ENCODE measurements at places on chromosomes 5 and 9.

DNA sequence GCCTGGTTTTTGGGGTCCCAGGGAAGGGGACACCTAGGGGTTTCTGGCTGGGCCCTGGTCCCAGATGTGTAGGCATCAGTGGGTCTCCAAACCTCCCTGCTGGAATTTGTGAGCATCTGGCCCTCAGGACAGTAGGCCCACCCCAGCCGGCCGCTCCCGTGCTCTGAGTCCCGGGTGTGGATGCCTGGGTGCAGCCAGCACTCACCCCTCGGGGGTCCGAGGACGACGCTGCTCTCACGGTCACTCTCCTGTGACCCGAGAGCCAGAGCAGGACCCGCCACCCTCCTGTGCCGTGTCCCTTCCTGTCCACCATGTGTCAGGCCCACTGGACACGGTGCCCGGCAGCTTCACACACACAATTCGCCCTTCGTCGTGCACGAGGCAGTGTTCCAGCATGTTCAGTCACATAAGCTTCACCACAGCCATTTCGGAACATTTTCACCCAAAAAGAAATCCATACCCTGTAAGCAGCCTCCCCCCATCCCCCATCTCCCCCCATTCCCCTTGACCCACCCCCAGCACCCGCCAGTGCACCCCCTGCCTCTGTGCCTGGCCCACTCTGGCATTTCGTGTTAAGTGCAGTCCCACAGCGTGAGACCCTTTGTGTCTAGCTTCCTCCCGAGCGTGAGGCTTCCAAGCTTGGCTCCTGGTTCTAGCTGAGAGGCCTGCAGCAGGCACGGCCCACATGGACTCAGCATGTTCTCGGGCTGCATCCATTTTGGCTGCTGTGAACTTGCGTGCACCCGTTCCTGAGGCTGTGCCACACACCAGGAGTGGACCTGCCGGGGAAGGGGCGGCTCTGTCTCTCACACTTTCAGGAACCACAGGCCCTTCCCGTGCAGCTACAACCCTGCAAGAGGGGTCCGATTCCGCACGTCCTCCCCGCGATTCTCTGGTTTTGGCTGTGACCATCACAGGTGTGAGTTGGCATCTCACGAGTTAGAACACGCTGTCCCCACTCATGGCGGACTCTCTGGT lies 40.5 kb downstream of the NKD2 start:
- DNase-seq = no peak

DNA sequence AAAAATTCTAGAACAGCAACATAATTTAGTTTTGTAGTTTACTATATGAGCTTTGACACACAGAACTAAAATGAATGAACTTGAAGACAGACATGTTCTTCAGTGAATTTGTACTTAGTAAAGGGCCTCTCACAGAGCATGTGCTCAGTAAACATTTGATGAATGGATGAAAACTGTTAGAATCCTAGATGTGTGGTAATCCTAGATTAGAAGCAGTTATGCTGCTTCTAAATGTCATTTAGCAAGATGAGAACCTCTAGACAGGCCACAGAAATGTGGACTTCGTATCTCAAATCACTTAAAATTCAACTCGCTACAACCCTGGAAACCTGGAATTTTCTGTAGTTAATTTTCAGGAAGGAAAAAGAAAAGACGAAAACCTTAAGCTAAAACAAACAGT lies 8.5 kb downstream of the GOLPH3 start:
- no peak for DNase-seq

DNA sequence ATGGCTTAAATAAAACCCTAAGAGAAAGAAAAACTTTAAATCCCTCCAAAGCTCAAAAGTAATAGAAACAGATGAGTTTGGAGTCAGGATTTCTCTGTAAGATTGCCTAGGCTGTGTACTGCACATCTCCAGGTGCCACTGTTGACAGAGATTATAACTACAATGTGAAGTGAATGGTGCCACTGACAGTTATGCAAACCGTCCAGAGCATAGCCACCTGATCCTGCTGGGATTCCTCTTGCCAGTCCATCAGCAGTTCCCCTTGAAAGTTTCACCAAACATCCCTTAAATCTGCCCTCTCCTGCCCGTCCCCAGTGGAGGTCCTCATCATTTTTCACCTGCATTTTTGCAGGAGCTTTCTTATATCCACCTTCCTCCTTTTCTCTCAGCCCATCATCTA lies 42.5 kb downstream of the FXN start:
- DNase-seq = no peak

GRCh38 chr5:154141745-154142221 lies 48.8 kb upstream of the GALNT10 start:
- no peak for DNase-seq

DNA sequence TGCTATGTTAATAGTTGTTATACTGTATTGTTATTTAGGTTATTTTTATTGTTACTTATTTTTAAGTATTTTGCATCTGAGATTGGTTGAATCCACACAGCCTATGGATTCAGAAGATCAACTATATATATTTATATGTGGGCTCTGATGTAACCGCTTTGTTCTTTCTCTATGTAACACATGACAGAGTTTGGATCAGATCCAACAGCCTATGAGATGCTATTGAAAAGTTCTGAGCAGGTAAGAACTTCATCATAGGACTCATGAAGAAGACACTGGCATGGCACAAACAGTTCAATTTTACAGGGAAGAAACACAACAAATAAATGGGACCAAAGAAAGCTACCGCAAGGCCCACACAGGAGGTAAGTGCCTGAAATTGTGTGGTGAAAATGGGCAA lies 93.4 kb downstream of the GNAQ start:
- DNase-seq = no peak

GRCh38 chr9:135698767-135699166 lies 514 bp downstream of the SOHLH1 start:
- no peak for DNase-seq

DNA sequence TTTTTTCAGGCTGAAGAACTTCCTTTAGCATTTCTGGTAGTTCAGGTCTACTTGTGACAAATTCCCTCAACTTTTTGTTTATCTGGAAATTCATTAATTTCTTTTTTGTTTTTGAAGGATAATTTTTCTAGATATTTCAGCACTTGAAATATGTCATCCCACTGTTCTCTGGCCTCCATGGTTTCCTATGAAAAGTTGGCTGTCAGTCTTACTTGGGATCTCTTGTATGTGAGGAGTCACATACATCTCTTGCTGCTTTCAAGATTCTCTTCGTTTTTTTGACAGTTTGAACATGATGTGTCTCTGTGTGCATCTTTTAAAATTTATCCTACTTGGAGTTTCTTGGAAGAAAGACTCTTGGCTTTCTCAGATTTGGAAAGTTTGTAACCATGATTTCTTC lies 79.5 kb downstream of the RIC1 start:
- DNase-seq = no peak

- DNase-seq = no peak
Measured at GRCh38 chr5:1392801-1393565, 48.1 kb upstream of the CLPTM1L start.

DNA sequence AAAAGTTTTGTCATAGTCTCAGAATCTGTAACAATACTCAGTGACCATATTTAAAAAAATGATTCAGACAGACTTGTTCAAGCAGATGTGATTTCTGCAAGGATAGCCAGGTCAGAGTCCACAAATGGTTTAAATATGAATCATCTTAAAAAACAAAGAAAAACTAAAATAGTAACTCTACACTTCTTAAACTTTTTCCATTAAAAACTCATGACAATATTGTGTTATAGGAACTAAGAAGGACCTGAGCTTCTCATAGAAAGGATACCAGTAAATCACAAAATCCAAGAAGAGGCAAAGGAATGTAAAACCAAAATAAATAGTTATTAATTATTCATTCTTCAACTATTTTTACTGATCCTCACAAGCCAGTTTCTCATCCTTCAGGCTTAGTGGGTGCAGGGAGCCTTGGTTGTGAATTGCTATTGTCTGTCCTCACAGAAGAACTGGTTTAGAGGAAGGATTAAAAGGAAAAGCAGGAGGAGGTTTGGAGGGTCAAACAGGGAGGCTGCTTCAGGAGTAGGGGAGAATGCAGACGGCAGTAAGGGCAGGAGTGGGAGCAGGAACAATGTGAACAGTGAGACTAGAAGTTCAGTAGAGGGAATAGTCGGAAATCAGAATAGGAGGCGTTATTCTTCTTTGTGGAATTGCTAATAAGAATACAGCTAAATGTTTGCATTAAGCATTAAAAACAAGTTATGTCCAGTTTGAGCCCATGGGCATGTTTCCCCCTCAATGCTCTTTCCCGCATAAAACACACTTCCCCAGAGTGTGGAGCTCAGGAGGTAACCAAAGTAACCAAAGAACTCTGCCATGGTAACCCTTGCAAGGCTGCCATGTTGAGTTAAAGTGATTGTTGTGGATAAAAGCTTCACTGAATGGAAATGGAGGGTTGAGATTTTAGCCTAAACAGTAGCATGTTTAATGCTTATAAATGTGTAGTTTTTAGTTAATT lies 110.7 kb downstream of the CCDC192 start:
- DNase-seq = no peak

DNA sequence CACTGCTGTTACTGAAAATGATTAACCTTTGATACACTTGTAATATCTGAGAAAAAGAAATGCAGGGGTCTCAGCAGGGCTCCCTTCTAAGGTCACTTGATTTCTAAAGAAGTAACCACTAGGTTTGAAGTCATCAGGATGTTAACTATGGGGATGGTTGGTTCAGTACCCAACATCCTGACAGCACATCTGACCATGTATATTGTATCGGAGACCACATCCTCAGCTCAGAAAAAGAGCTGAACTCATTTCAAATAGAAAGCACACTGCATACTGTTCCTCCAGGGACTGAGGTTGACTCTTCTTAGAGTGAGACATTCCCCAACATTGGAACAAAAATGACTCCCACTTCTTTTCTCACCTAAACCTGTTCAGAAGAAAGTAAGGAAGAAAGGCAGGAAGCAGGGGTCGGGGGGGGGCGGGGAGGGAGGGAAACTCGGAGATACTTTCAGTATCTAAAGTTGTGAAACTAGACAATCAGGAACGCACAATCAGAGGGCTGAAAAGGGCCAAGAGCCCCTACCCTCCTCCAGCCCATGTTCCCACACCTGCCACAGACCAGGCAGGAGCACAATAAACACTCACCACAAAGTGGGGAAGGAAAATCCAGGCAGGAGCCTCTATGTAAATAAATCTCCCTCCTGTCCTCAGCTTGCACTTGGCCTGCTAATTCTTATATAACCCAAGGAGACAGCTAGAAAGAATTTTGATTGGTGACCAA lies 730 bp upstream of the GZMA start:
- peak; percentile 41 for DNase-seq

- DNase-seq = no peak
Measured at GRCh38 chr9:101601904-101602765, 7.4 kb upstream of the PPP3R2 start.

GRCh38 chr9:36163049-36163785 lies 6.0 kb upstream of the CCIN start:
- no peak for DNase-seq

DNA sequence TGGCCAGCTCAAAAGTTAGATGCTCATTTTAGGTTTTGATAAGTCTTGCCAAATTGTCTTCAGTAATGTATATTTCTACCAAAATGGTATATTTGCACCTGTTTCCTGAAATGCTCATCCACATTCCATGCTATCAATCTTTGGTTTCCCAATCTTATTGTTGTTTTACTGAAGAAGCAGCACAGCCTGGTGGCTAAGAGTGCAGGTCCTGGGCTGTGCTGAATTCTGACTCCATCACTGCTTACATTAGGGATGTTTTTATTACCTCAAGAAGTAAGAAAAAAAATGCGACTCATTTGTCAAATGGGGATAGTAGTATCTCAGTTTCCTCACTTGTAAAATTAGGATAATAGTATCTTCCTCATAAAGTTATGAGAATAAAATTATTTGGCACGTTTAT lies 13.6 kb upstream of the S100Z start:
- no peak for DNase-seq

- no peak for DNase-seq
Measured at GRCh38 chr9:35333551-35333950, 156.4 kb upstream of the RUSC2 start.

GRCh38 chr5:82298668-82299067 lies 20.5 kb upstream of the RPS23 start:
- no peak for DNase-seq

DNA sequence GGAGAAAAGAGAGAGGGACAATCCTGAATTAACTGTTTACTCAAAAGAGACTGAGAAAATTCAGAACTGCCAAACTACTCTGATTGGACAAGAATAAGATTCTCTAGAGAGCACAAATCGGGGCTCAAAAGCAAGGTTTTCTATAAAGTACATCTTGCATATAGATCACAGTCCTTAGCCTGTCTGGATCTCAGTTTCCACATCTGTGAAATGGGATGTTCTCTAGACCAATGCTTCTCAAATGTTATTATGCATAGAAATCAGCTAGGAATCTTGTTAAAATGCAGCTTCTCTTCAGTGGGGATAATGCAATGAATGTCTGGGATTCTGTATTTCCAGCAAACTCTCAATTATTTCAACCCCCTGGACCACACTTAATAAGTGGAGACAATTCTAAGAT lies 231.6 kb downstream of the ESM1 start:
- DNase-seq = no peak

GRCh38 chr9:122008559-122008958 lies 84.5 kb downstream of the TTLL11 start:
- no peak for DNase-seq

- DNase-seq = no peak
Measured at GRCh38 chr5:100779669-100780375, 123.3 kb downstream of the ST8SIA4 start.

DNA sequence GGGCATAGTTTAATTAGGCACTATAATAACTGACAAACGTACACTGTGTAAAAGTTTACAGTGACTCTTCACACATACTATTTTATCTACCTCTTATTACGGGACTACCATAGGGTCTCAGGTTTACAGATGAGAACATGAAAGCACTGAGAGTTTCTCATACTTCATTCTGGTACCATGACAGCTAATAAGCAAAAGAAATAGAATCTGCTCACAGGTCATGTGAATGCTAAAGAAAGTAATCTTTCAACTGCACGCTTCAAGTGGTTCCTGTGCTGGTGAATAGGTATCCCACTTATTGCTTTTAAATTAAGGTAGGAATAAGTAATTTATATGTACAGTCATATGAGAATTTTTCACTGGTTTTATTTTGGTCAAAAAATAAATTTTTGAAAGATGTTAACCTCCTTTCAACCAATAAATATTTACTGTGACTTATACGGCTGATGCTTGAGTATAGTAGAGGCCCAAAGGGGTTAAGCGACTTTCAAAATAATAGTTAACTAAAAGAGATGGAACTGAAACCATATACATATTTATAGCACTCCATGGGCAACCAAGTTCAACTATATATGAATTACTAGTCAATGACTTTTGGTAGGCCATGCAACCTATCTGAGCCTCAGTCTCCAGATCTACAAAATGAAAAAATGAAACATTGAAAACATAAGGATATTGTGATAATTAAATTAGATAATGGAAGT lies 8.1 kb downstream of the CDKN2A start:
- DNase-seq = no peak

- no peak for DNase-seq
Measured at GRCh38 chr5:59555596-59555995, 337.9 kb downstream of the PDE4D start.
